ENCODE measurements at places on chromosomes 16 and 17.

DNA sequence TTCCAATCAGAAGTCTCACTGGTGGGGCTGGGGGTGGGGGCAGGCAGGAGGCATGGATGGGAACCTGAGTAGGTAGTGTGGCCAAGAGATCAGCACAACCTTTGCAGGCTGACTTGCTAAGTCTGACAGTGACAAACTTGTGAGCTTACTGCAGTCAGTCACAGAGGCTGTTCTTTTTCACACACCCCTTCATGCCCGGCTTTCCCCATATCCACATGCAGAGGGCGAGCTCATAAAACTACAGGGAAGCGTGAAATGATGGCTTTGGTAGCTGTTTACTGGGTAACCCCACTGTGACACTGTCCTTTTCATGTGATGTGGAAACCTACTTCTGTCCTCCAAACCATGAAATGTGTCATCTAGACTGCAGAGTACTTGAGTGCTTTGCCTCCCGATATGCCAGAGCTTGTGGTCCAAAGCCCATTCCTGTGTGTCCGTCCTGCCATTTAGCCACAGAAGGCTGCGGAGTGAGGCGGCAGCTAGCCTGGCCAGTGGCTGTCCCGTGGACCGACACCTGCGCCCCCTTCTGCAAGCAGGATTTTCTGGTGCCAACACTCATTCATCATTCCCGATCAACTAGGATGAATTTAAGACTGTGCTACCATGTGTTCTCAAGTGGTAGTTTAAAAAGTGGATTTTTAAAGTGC is 9.8 kb downstream of the GEMIN4 start:
- DNase-seq: no peak

DNA sequence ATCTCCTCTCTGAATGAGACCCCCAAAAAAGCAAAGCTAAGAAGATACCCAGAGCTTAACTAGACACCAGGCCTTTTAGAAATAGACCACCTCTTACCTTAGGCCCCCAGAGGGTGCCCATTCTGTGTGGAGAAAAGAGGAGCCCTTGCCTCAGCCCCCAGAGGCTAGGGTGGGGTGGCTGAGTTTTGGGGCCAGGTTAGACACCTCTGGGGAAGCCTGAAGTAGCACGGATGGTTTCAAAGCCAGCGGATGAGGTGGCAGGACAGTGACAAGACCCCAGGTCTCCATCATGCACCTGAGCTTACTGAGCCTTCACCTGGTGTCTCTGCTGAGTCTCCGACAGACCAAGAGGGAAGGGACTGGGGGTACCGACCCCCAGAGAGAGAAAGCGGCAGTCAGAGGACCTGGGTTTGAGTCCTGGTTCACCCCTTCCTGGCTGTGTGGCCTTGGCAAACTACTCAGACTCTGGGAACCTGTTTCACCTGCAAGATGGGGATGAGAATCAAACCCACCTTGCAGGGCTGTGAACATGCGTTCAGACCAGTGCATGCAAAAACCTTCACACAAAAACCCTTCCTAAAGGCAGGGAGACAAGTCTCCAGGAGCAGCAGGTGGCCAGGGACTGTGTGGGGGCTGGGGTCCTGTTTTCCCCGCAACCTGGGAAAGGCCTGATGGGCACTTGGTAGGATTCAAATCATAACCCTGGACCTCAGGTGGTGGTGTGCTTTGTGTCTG is 7.7 kb downstream of the SCGB1C2 start:
- DNase-seq: peak; percentile 13

DNA sequence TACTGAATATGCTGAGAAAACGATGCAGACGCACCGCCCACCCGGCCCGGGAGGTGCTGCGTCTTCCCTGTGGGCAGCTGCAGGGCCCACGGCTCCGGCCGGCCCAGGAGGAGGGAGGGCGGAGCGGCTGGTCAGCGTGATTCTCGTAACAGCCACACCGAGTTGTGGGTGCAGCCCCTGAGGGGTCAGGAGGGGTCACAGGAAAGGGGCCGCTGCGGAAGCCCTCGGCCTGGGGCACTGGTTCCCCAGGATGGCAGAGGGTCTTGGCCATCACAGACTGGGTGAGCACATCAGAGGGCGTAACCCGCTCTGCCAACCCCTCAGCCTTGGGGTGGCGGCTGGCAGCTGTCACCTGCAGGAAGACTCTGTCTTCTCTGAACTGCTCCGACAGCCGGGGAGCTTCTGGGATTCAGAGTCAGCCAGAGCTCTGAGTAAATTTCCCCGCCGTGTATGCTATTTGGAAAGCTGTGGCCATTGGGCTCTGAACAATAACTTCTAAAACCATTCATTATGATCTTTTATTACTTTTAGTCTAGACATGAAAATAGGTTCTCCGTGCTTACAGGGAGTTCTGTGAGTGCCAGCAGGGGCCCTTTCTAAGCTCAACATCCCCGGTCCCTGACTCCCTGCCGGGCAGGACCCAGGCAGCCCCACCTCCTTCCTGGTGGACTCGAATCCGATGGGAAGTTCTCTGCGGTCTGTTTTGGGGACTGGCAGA is 87.4 kb upstream of the CHMP6 start:
- DNase-seq: no peak

- DNase-seq: no peak
Observed at GRCh38 chr16:74743045-74743667, 31.5 kb downstream of the FA2H start.

DNA sequence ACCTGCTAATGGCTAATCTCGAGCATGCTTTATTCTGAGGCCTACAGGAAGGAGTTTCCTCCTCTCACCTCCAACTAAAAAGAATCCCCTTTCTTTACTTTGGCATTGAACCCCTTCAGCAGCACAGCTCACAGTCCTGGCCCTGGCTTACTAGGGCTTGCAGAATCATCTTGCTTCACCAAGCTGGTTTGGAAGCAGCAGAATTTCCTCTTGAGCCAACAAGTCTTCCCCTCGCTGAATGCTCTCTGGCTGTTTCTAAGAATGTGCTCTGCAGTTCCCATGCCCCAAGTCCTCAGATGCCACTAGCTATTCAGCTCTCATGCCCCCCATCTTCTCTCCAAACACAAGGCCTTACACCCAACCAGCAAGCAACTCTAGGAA is 271.2 kb downstream of the NTN1 start:
- no peak for DNase-seq

DNA sequence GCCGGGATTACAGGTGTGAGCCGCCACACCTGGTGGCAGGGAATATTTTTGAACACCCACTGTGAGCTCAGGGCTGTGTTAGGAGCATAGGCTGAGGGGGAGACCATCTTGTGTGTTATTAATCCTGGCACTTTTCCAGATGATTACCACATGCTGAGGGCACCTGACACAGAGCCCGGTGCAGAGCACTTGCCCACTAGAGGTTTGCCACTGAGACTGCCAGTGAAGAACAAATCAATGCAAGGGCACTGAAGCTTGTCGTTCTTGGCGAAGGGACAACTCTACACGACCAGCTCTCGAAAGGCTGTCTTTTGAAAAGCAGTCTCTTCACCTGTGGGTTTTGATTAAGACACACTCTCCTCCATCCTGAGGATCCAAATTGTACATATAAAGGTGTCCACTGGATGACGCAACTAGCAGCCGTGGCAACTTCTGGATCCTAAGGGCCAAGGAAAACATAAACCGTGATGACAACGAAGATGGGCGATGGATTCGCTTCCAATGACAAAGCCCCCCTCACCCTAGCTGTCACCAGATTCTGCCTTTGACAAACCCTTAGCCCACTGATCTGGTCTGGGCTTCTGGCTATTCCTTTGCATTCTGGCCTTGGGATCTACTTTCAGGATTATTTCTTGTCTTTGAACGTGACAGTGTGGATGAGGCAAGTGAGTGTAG is 28.7 kb downstream of the WIPI1 start:
- DNase-seq: no peak

DNA sequence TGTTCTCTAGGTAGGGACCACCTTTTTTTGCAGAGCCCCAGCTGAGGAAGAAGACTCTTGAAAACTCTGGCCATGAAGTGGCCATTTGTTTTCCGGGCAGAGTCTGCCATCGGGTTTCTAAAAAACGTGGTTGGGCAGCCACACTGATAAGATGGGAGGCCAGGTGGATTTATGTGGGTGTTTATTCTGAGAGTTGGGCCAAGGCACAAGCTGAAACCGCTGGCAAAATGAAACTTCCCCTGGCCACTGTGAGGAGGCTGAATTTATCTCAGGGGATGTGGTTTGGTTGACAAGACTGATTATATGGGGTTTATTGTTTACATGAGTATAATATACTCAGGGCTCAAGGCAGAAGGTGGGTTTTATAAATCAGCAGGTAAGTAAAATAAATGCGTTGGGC is 421.8 kb downstream of the UTP18 start:
- DNase-seq: no peak

- no peak for DNase-seq
Observed at GRCh38 chr16:53453928-53454327, 19.7 kb downstream of the RBL2 start.

DNA sequence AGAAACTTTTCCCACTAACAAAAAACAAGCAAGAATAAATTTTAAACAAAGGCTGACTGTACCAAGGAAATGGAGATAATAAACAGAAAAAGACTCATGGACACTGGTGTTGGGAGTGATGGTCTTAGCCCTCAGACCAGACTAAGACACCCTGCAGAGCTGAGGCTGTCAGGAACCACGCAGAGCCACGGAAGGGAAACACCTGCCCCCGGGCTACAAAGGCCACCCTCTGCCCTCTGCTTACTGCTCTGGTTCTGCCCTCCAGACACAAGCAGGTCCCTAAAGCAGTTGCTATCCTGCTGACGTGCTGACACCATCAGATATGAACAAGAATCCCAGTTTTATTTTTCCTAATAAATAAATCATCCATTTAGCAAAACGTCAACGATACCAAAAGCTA is 80.0 kb downstream of the ANKRD11 start:
- DNase-seq: no peak

DNA sequence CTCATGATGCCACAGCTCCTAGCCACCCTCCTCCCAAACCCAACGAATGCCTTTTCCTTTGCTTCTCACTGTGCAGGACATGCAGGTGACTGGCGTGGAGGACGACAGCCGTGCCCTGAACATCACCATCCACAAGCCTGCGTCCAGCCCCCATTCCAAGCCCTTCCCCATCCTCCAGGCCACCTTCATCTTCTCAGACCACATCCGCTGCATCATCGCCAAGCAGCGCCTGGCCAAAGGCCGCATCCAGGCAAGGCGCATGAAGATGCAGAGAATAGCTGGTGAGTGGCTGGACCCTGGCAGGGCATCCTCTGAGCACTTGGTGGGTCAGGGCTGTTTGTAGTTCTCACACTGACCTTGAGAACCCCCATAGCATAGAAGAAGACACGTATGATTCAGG is 132.3 kb downstream of the SOCS1 start:
- DNase-seq: no peak

DNA sequence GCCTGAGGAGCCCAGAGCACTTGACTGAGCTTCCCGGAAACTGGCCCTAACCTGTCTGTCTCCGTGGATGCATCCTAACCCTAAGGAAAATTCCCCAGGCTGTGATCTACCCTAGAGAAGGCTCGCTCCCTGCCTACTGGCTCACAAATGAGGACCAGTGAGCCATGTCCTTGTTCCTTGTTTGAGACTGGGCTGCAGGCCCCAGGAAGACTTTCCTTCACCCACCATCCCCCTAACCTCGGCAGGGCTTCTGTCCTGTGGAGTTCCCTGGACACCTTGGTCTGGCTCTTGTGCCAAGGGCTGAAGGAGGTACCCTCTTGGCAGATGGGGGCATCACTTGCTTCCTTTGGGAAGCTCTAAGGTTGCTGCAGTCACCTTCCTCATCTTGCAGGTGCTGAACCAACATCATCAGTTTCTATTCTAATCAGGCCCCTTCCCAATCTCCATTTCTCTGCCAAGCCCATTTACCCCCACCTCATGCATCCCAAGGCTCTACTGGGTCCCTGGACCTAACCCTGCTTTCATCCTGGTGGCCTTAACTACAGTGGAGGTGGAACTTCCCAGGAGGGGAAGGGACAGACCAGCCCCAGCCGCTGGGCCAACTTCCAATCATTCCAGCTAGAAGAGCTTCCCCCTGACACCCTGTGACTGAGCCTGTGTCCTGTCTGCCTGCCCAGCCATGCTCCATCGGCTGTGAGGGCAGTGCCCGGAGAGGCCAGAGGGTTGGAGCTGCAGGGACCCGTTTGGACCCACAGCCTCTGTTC is 12.4 kb downstream of the RNF40 start:
- no peak for DNase-seq

DNA sequence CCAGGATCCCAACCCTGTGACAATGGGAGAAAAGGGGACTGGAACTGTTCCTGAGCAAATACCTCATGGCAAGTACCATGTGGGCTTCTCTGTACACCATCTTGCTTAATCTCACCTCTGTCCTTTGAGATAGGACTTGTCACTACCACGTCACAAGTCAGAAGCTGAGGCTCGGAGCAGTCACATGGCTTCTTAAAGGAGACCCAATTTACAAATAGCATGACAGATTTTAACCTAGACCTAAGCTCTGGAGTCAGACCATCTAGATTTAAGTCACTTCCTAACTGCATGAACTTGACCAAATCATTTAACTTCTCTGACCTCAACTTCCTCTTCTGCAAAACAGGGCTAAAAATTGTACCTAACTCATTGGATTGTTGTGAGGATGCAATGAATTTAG is 36.0 kb upstream of the CCL1 start:
- no peak for DNase-seq

GRCh38 chr17:28741358-28742349 is 2.2 kb upstream of the TRAF4 start:
- DNase-seq: no peak

GRCh38 chr17:43125967-43126910 is 1.1 kb upstream of the BRCA1 start:
- no peak for DNase-seq

- no peak for DNase-seq
Observed at GRCh38 chr16:77555126-77555525, 120.3 kb upstream of the ADAMTS18 start.

- peak; percentile 65 for DNase-seq
Observed at GRCh38 chr17:57045868-57046704, 39.0 kb upstream of the AKAP1 start.

DNA sequence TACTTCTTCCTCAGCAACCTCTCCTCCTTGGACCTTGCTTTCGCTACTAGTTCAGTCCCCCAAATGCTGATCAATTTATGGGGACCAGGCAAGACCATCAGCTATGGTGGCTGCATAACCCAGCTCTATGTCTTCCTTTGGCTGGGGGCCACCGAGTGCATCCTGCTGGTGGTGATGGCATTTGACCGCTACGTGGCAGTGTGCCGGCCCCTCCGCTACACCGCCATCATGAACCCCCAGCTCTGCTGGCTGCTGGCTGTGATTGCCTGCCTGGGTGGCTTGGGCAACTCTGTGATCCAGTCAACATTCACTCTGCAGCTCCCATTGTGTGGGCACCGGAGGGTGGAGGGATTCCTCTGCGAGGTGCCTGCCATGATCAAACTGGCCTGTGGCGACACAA is 429 bp downstream of the OR2C1 start:
- DNase-seq: no peak

GRCh38 chr16:51035110-51035498 is 116.0 kb downstream of the SALL1 start:
- DNase-seq: no peak

- DNase-seq: no peak
Observed at GRCh38 chr16:68436581-68436980, 11.7 kb downstream of the SMPD3 start.

- DNase-seq: no peak
Observed at GRCh38 chr16:27431773-27432532, 30.0 kb downstream of the IL21R start.

Data from lower lobe of right lung (tissue), 2 donors.